Stimulated activated CD4-positive, alpha-beta T cell treated with anti-CD3 and anti-CD28 coated beads, Interleukin-2, amount 100 ng/mL, for 48 hours (primary cell): ENCODE measurements at places on chromosomes 3 and 15.

DNA sequence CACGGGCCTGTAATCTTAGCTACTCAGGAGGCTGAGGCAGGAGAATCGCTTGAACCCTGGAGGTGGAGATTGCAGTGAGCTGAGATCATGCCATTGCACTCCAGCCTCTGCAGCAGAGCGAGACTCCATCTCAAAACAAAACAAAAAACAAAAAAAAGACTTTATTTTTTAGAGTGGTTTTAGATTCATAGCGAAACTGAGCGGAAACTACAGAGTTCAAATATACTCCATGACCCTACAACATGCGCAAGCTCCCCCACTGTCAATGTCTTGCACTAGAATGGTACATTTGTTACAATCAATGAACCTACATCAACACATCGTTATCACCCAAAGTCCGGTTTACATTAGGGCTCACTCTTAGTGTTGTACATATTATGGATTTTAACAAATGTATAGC lies 2.2 kb upstream of the CRTAP start:
- DNase-seq, result no peak

DNA sequence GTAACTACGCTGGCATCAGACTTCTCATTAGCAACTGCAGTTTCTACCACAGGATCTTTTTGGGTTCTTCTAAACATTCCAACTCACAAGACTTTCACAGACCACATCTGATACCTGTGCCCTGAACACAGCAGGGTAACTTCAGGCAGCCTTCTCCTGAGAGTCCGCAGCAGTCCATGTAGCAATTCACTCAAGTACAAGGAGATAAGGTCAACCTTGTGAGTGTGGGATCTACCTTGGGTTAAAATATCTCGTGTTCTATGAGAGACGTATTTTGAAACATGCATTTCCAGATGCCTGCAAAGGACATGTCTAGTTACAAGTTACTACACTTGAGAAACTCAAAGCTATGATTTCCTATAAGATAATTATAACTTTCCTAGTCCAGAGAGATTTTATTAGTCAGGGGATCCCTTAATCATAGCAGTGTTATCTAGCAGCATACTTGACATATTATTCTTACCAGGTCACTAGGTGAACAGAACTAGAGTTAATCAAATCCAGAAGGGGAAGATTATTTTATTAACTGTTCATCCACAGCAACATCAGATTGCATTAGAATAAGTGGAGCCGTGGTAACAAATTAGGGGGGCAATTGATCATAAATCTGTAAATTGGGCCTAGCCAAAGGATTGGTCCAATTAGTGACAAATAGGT lies 66.4 kb downstream of the ASTE1 start:
- DNase-seq, result no peak

GRCh38 chr3:86037916-86038315 lies 953.0 kb downstream of the VGLL3 start:
- DNase-seq, result no peak

GRCh38 chr3:187086831-187087230 lies 52.5 kb downstream of the RPL39L start:
- no peak for DNase-seq

- DNase-seq, result no peak
Measured at GRCh38 chr3:101926594-101927105, 77.3 kb downstream of the NFKBIZ start.

DNA sequence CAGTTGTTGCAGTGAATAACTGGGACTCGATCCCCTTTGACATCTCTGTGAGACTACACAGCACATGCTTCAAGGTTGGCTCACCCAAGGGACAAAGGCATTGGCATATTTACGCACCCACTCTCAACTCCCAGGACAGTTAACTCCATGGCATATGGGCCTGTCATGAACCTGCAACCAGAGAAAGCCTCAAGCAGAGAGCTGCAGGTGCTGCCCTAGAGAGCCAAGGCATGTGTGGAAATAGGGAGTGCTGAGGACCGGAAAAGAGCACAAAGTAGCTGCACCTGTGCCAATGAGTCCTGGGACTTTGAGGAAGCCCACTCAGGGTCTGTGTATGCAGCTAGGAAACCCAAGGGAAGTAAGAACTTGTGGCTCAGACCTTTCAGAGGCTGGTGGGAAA lies 32.9 kb upstream of the SLC24A5 start:
- DNase-seq, result no peak

- DNase-seq, result no peak
Measured at GRCh38 chr3:32873531-32874130, 55.8 kb downstream of the TRIM71 start.

GRCh38 chr15:73849641-73850040 lies 23.7 kb upstream of the TBC1D21 start:
- no peak for DNase-seq

DNA sequence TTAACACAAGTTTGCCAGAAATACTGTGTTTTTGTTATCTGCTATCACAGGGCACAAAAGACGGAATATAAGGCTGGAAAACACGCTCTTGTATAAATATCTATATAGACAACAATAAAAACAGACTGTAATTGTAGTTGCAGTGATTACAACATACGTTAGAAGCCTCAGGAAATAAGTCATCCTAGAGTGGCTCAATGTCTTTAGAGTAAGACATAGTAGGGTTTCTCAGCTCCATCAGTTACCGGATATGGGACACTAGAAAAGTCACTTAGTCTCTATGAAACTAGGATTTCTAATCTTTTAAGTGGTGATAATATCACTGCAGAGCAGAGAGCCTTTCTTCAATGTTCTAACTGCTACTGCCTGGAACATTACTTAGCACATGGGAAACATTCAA lies 208.8 kb downstream of the STAG1 start:
- no peak for DNase-seq

DNA sequence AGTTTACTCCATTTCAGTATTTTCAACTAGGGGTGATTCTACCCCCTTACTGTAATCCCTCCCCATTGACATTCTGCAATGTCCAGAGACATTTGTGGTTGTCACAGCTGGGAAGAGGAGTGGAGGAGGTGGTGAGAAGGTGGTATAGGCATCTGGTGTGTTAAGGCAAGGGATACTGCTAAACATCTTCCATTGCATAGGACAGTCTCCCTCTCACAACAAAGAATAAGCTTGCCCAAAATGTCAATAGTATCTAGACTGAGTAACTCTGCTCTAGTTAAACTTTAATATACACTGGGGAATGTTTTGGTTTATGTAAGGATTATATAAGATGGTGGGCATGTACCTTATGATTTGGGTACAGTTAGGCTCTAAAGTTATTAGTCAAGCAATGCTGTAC lies 737.6 kb downstream of the ROBO1 start:
- no peak for DNase-seq
